PC-3 (cell line): ENCODE measurements at places on chromosomes 1 and 21.
A peak's percentile ranks its signal among the peaks of the same experiment; 100 is the strongest.

DNA sequence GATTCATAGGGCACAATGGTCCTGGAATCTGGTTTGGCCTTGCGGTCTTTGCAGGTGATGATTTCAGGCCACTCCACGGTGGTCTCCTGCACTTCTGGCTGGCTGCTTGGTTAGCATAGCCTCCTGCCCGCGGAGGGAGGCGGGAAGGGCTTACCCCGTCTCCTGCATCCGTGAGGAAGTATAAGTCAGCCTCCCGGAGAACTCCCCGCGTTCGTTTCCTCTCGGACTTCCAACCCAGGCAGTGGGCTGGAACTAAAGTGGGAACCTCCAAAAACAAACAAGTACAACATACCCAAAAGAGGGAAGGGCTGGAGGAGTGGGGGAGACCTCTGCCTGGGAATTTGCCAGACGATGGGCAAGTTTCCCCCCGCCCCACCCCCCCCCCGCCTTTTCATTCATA is 939 bp upstream of the CCN1 start:
- peak; percentile 75 for DNase-seq

GRCh38 chr1:226422478-226422877 is 14.6 kb upstream of the PARP1 start:
- DNase-seq: no peak

DNA sequence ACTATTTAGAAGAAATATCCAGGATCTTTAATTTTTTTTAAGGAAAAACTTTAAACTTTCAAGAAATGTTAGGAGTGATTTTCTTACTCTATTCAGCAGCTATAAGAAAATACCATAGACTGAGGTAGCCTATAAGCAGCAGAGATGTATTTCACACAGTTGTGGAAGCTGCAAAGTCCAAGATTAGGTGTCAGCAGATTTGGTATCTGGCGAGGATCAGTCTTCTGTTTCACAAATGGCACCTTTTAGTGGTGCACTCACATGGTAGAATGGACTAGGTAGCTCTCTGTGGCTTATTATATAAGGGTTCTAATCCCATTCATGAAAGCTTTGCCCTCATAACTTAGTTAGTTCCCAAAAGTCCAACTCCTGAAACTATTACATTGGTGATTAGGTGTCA is 207.4 kb downstream of the NCAM2 start:
- no peak for DNase-seq

DNA sequence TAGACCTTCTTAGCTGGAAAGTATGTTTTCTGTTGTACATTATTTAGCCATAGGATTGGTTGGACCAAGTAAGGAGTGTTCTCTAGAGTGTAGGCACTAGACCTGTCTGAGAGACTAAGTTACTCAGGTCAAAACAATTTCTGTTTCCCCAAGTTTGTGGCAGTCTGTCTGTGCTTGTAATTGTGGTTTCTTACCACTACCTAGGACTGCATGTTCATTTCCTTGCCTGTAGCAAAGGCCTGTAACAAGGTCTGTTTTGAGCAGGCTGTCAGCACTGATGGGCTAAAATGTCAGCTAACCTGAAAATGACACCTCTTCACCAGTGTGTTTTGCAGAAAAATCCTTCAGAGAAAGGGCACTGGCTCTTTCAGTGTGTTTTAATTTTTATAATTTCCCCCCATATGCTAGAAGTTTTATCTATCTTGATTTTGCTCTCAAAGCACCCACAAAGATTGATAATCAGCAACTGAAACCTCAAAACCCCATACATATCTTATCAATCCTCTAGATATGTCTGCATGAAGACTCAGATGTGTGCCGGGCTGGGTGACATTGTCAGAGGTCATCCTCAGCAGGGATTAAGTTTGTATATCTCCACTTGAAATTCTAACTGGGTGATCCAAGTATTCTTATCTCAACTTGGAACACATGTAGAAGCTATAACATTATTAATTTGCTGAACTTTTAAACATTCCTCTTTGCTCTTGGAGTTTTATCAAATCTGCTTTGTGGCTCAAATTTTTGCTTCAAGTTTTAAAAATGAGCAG is 50.7 kb upstream of the ST6GALNAC3 start:
- no peak for DNase-seq

- DNase-seq: peak; percentile 49
Measured at GRCh38 chr1:100713626-100714025, 5.9 kb upstream of the VCAM1 start.

GRCh38 chr1:25858494-25858893 is 763 bp downstream of the AUNIP start:
- DNase-seq: peak; percentile 8

DNA sequence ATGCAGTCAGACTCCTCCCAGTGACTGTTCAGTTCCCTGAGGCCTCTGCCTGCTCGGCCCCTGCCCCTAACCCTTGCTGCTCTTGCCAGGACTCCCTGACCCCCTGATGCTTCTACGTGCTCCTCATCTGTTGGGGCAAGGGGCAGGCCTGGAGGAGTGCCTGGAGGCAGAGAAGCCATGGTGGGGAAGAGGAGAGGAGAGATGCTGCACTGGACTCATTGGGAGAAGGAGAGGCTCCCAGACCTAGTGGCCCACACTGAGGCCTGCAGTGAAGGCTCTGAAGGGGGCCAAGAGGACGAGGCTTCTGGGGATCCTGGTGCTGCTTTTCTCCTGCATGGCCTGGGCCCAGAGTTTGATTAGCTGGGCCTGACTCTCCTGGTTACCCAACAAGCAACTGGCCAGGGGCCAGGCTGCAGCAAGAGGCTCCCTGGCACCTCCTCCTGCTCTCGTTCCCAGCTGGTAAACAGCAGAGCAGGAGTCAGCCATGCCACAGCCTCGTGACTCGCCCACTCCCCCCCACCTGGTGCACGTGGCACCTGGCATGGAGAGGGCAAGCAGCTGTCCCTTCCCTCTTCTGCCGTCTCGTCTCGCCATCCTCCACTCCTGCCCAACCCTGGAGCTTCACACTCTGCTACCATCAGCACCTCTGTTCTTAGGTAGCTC is 847 bp upstream of the RORC start:
- DNase-seq: peak; percentile 68

DNA sequence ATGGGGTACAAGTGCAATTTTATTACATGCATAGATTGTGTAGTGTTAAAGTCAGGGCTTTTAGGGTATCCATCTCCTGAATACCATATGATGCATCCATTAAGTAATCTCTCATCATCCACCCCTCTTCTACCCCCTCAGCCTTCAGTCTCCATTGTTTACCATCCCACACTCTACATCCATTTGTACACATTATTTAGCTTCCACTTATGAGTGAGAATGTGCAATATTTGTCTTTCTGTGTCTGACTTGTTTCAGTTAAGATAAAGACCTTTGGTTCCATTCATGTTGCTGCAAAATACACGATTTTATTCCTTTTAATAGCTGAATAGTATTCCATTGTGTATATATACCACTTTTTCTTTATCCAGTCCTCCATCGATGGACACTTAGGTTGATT is 222.5 kb upstream of the USP24 start:
- no peak for DNase-seq

GRCh38 chr1:66048011-66048410 is 255.3 kb downstream of the PDE4B start:
- no peak for DNase-seq

GRCh38 chr1:176605176-176605575 is 142.2 kb downstream of the PAPPA2 start:
- DNase-seq: no peak

- no peak for DNase-seq
Measured at GRCh38 chr1:74780594-74780993, 47.6 kb downstream of the TYW3 start.

DNA sequence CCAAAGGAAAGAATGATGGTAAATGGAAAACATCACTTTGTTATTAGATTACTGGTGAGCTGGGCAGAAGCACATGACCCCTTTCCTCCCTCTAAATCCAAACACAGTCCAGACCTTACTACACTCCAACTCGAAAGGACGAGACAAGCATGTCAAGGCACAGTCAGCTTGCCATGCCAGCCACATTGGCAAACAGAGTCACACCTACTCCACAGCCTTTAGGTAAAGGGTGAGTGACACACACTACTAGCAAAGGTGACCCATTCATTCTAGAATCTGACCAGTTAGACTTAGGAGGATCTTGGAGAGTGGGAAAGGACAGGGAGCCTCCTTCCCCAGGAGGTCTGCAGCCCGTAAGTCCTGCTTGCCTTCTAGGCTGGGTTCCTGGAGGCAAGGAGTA is 3.0 kb downstream of the SLC44A3 start:
- DNase-seq: peak; percentile 66

GRCh38 chr1:118118469-118118868 is 66.6 kb downstream of the SPAG17 start:
- no peak for DNase-seq

GRCh38 chr1:56837244-56837939 is 17.2 kb upstream of the C8A start:
- DNase-seq: peak; percentile 25

- DNase-seq: no peak
Measured at GRCh38 chr21:37993071-37993470, 76.8 kb upstream of the KCNJ6 start.

DNA sequence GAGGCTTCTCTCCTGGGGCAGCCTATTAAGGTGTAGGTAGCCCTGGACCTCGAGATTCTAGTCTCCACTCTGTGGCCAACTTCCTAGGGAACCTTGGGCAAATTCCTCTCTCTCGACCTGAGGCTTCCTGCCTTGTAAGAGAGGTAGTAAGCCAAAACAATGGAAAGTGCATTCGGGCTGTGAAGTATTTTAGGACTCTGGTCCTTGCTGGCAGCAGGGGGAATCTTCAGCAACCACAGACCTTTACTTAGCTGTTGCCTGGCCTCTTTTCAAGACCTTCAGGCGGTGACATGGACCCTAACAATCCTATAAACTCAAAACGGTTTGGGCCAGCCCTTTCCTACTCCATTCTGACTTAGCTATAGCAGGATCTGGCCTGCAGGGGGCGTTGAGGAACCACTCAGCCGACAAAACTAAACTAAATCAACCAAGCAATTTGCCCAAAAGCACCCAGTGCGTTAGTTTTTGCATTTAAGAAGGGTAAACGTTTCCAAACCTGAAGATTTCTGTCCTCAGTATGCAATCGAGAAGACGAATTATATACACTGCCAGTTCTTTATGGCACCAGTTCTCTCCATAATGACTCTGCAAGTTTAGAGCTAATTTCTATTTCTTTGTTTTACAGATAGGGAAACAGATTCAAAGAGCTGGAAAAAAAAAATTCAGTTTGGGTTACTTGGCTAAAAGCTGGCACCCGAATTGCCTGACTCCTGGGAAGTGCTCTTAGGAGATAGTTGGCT is 10.9 kb upstream of the SESN2 start:
- peak; percentile 80 for DNase-seq

GRCh38 chr1:5911157-5911556 is 81.1 kb downstream of the NPHP4 start:
- DNase-seq: no peak

DNA sequence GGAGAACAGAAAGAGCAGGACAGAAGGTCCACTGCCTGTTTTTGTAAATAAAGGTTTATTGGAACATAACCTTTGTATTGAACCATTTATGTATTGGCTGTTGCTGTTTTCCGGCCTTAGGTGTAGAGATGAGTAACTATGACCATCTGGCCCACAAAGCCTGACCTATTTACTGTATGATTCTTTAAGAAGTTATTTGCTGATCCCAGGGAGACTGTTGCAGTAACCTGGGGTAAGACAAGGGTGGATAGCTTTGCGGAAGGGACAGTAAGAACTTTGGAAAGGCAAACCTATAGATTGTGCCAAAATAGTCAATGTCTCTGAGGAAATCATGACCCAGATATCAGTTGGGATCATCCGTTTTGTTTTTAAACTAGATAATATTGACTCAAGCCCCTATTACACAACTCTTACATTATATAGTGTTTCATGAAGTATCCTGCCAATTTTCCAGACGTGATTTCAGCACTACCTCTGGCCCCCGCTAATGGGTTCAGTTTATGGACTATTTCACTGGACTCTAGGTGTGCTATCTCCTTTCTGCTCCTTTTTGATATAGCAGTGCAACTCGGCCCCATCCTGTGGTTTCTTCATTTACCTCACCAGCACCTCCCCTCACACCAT is 20.8 kb upstream of the TLCD4 start:
- peak; percentile 86 for DNase-seq

DNA sequence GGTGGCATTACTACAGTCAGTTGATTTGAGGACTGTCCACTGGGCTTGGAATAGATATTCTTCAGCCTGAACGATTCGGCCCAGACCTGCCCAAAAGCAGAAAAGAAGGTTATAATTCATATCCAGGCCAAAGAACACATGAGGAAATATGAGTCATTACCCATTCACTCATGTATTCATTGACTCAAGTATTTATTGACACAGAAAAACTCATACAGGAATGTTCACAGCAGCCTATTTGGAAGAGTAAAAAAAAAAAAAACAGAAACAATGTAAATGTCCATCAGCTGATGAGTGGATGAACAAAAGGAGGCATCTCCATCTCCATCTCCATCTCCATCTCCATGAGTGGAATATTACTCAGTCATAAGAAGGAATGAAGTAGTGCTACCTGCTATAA is 15.9 kb downstream of the ZMYND12 start:
- peak; percentile 85 for DNase-seq

DNA sequence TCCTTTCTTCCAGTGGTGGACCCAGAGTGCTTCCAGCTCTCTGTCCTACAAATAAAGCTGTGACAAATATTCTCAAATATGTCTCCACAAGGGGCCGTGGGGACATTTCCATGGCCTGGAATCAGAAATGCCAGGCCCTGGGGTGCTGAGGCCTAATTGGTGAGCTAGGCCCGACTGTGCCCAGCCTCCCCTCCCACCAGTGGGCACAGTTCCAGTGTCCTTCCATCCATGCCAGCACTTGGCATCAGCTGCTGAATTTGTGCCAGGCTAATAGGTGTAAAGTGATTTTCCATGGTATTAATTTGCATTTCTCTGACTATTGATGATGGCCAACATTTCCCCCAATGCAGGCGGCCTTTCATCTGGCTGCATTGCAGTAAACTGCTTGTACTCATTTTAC is 48.5 kb upstream of the B3GALT5 start:
- no peak for DNase-seq

DNA sequence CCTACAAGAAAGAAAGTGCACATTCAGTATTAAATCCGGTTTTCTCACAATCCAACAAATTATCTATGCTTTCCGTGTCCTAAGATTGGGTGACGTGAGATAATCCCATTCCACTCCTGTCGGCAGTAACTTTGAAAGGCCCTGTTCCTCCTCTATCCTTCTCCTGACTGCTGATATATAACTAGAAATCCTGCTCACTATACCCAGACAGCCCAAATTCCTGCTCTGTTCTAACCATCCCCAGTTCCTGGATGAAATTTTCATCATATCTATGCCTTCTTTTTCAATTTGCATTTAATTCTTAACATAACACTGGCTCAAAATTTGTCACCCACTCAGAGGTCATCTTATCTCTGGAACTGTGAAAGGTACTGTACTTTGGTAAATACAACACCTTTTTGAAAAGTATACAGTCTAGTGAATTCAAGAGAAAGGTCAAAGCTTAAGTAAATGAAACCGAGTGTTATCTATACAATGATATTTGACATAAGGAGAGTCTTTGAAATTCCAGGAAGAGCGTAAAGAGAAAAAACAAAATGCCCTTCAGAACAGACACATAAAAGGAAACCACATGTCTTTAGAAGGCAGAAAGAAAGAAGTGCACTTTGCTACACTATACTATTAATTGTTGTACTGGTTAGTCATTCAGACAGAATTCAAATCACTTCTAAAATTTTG is 200.5 kb upstream of the NEGR1 start:
- DNase-seq: no peak
